ENCODE measurements at places on chromosomes 2 and 18.

DNA sequence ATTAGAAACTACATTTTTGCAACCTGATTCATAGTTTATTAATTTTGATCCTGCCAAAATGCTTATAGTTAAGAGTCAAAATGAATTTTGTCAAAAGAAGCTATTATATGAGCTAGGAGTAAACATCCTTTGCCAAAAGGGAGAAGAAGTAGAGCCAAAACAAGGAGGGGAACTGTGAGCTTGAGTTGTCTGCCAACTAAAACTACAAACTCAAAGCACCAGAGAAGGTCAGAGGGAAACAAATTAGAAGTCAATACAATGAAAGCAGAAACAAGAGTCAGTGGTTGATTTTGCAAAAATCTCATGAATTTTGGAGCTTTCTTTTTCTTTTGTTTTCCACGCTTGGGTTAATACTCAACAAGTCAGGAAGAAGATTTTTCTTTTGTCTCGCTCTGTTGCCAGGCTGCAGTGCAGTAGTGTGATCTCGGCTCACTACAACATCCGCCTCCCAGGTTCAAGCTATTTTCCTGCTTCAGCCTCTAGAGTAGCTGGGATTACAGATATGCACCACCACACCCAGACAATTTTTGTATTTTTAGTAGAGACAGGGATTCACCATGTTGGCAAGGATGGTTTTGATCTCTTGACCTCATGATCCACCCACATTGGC, 508.5 kb downstream of the RIT2 start:
- no peak for DNase-seq

DNA sequence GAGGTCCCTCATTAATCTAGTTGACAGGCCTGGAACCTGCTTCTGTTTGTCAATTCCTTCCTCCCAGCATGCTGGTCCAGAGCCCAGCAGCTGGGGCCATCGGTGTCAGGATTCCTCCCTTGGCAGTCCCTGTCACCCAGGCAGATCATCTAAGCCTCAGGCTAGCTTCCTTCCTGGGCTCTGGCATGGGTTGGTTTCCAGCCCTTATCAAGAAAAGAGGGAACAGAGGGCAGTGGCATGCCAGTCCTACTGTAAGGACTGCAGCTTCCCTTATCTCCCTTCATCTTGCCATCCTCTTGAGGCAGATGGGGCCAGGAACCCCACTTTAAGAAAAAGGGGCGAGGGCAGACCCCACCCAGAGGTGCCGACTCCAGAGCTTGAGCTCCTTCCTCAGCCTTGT, 10.9 kb upstream of the KCNK3 start:
- DNase-seq: no peak

DNA sequence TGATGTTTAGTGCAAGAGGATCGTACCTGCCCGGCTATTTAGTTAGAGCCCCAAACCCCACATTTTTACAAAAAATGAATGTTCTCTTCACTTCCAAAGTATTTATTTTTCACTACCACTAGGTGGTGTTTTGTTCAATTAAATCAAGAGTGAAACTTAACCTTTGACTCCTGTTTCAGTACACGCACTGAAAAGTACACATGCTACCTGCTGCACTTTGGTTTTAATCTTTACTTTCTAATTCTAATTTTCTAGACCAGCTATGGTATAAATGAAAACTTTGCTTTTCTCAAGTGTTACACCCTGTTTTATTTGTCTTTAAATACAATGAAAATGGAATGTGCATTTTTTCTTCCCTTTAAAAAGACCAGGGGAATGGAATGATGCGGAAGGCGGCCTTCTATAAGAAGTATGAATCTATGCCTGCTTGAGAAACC, 31.4 kb upstream of the CHN1 start:
- DNase-seq: no peak

- no peak for DNase-seq
These were observed 25.0 kb upstream of the KDM3A start for GRCh38 chr2:86416146-86416545.

GRCh38 chr18:12592597-12593127, 65.2 kb downstream of the SPIRE1 start:
- no peak for DNase-seq

DNA sequence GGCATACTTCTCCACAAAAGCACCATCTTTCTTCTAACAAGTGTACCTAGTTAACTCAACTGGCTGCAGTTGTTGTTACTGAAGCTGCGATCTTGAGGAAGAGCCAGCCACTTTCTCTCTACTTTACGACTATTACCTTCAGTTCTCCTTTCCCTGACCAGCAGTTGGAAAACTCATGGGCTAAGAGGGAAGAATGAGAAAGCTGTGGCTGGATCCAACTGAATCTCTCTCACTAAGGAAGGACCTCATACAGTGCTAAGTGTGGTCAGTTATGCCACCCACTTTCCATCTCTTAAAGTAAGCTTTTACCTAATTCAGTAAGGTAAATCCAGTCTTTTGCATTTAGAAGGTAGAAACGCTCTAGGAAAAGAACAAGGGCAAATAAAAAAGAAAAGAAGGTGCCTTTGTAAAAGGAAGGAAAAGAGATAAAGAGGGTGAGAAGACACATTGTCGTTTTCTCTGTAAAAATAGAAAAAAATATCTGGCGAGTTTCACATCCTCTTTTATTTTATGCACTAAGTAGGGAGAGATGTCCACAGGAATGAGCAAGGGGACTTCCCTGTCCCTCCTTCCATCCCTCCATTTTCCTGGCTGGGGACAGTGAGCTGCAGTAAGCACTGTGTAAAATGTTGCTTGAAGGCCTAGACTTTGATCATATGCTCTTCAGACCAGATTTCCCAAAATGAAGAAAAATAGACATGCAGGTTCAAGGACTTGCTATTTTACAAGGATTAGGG, 73.4 kb downstream of the PLEKHM3 start:
- no peak for DNase-seq

GRCh38 chr18:34957864-34958259, 83.4 kb upstream of the MAPRE2 start:
- DNase-seq: no peak

DNA sequence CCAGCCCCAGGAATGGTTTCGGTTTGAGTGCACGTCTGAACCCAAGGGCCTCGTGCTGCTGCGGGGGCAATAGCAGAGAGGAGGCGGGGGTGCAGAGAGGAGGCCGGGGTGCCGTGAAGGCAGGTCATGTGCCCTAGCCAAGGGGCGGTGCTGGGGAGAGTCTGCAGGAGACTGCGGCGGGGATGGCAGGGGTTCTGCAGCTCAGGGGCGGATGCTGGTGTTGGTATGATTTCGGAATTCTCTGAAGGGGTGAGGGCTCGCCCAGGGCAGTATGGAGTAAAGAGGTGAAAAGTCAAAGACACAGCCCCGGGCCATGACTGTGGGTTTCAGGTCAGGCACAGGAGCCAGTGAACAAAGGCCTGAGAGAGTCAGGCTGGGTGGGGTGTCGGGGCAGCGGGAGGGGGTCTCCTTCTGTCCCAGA, 186.5 kb upstream of the HDAC4 start:
- no peak for DNase-seq

DNA sequence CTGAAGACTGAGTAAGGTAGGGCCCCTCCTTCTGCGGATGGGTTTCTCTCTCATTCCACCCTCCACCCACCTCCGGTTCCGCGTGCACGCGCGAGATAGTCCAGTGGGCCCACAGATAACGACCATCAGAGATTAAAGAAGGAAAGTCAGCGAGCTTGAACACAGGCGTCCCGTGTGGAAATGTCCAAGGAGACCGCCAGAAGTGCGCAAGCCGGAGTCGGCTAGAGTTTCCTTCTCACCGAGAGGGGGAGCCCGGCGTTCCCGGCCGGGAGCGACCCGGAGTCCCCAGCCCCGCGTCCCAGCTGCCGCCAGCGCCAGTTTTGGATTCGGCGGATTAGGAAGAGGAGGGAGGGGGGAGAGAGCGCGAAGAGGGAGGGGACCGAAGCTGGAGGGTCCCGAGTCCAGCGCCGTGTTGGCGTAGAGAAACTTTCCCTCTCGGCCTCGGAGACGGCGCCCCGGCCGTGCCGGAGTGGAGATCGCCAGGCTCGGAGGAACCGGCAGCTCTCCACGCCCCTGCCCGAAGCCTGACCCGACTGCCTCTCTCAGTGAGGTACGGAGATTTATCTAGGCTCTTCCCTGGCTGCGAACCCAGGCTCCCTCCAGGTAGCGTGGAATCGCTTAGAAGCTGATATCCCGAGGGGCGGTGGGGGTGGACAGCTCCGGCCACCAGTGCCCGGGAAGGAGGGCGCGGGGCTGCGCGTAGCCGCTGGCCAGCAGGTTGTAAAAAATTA, at the start of gene GULP1:
TSS of gene GULP1 (plus strand) at position 258 of the 731 bp plus-strand sequence. CDS start 185,829 bp downstream, outside the sequence.
- no peak for DNase-seq

DNA sequence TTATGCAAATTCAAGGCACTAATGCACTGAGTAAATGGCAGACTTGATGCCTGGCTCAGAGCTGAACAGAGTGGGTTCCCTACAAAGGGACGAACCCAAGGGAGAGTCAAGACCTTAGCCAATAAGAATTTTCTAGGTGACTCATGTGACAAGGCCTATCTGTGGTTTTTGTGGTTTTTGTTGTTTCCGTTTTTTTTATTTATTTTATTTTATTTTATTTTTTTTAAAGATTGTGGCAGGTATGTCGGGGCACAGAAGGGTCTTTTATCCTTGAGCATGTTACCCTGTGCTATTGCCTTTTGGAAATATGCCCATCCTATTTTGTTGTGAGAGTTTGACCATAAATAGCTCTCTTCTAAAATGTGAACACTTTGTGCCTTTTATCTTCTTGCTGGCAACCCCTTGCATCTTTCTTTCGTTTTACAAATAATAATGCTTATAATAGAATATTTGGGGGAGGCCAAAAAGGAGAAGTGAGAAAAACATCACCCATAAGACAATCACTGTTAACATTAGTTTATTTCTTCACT, 113.4 kb upstream of the AQP4 start:
- no peak for DNase-seq

DNA sequence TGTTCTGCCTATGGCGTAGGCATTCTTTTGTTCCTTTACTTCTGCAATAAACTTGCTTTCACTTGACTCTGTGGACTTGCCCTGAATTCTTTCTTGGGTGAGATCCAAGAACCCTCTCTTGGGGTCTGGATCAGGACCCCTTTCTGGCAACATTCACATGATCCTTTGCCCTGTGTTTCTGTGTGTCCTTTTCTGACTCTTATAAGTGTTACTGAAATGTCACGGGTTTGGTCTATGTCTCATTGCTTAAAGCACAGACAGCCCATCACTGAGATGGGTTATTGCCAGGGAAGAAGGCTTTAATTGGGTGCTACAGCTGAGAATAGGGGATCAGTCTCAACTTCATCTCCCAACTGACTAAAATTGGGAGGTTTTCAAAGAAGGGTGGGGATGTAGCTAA, 110.9 kb upstream of the XPO1 start:
- no peak for DNase-seq

DNA sequence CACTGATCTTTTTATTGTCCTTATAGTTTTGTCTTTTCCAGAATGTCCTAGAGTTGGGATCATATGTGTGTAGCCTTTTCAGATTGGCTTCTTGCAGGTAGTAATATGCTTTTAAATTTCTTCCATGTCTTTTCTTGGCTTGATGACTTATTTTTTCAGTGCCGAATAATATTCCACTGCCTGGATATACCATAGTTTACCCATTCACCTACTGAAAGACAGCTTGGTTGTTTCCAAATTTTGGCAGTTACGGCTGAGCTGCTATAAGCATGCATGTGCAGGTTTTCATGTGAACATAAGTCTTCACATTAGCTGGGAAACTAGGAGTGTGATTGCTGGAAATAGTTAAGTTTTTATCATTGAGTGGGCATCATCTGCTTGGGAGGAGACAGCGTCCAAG, 73.7 kb downstream of the RNF144A start:
- no peak for DNase-seq

GRCh38 chr2:144240656-144241339, 279.1 kb downstream of the ZEB2 start:
- DNase-seq: no peak

GRCh38 chr2:72089537-72089936, 58.1 kb downstream of the CYP26B1 start:
- DNase-seq: no peak

DNA sequence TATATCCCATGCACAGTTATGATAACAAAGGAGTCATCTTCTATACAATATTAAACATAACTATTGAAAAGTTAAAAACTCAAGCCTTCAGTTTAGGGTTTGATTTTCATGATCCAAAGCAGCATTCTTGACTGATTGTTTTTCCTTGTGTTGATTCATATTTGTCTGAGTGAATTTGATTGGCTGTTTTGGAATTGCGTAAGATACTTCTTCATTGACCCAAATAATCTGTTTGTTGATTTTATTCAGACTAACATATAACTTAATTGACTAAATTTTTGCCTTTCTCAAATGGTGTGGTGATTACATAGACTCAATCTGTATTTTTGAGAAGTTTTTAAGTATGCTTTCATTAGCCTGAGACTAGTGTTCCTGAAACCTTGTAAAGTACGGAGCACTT, 305.7 kb upstream of the TNP1 start:
- no peak for DNase-seq

- DNase-seq: no peak
These were observed 12.6 kb upstream of the TMEM214 start for GRCh38 chr2:27019931-27020855.

DNA sequence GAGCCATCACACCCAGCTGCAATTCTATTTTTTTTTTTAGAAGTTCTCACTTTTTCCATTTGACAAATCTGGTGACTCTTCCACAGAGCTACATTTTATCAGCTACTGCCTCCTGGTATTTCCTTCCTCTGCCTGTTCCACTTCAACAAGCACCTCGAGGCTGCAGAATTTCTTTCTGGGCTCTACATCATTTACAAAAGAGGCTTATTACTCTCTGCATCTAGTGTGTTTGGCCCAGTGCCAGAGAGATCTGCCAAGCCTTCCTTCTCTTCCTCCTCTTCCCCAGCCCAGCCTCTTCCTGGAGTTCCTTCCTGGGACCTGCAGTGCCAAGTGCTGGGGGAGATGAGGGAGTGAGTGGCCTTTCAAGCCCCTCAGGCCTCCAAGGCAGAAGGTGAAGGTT, 119.6 kb upstream of the ITGA6 start:
- DNase-seq: no peak

DNA sequence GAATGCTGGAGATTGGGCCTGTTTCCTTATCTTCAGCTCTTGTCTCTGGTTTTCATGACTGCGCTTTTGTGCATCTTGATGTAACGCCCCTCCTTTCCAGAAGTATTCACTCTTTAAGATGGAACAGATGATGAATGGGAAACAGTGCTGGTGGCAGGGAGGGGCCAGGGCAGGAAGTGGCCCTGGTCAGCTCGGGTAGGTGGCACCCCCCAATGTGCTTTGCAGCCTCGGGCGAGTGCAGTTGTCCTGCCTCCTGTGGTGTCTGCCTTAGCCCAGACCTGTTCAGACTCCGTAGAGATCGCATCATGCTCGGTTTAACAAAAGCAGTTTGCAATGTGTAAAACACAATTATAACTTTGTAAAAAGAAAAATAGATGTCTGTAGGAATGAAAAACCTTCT, 17.0 kb upstream of the MGAT4A start:
- DNase-seq: no peak

- no peak for DNase-seq
These were observed 158.1 kb upstream of the SLC39A10 start for GRCh38 chr2:195498839-195499490.

DNA sequence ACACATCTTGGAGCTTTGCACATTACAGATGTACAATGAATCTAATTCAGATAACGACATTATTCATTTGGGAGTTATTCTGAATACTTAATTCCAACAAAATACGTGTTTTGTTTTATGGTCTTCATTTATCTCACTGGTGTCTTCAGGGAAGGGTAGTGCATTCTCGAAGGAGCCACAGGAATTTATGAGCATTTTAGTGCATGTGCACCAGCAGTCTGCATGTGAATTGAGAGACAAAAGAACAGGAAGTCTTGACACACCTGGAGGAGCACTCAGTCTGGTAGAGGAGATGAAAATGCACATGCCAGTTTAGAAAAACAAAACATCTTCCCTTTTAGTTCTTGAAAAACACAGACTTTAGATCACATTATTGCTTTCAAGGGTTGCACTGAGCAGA, 228.7 kb downstream of the LRATD1 start:
- DNase-seq: no peak

- no peak for DNase-seq
These were observed 17.7 kb upstream of the CCDC93 start for GRCh38 chr2:118031566-118031965.

All from stimulated activated CD8-positive, alpha-beta memory T cell treated with anti-CD3 and anti-CD28 coated beads, Interleukin-15, amount 100 ng/mL, for 4 hours (primary cell).